ENCODE measurements at places on chromosomes 6 and 20.

DNA sequence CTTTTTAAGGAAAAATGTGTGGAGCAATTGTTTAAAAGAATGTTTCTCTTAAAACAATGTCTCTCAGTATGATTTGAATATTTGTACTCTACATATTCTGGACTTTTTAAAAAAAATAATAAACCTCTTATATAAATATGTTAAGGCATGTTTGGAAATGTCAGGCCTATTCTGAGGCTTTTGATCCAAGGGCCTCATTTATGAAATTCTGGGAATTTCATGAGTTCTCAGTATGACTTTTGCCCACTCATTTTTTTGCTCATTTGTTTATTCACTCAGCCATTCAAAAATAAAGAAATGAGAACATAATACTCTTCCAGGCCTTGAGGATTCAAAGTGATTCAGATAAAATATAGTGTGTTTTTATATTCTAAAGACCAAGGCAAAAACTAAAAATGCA is 60.4 kb downstream of the DOK5 start:
- DNase-seq = no peak

DNA sequence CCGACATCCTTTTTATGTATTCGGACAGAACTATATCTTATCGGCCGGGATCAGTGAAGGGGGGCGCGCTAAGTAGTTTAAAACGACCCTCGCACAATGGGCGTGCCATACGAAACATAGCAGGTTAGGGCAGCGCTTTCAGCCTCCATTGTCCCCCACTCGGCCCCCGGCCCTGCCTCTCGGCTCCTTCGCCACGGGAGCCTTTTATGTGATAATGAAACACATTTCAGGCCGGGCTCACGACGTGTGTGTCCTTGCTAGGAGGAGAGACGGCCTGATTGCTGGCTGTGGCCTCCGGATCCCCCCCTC is 5.3 kb downstream of the FOXA2 start:
- DNase-seq = no peak

DNA sequence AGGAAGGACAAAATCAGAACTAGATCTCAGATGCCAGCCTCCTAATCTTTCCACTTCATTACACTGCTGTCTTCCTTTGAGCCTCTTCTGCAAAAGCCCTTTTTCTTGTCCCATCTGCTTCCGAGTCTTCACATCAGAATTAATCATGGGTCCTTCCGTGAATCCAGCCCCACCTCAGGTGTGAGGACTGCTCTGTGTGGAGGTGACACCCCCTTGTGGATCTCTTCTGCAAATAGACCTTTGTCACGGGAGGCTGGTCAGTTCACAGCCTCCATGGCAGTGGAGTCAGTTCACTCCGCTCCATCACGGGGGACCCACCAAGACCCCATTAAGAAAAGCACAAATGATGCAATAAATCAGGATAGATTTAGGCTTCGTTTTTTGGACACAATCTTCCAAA is 171.1 kb downstream of the ADAT2 start:
- no peak for DNase-seq

- no peak for DNase-seq
Observed at GRCh38 chr6:23343610-23344306, 774.4 kb downstream of the HDGFL1 start.

GRCh38 chr6:44859901-44860410 is 468.2 kb upstream of the RUNX2 start:
- no peak for DNase-seq

All from effector memory CD4-positive, alpha-beta T cell (primary cell).